C1 segment of cervical spinal cord (tissue), 14 donors: ENCODE measurements at places on chromosomes 6 and 20.
A peak's percentile ranks its signal among the peaks of the same experiment; 100 is the strongest.

GRCh38 chr6:157669323-157669722, 153.7 kb upstream of the SNX9 start:
- no peak for DNase-seq

DNA sequence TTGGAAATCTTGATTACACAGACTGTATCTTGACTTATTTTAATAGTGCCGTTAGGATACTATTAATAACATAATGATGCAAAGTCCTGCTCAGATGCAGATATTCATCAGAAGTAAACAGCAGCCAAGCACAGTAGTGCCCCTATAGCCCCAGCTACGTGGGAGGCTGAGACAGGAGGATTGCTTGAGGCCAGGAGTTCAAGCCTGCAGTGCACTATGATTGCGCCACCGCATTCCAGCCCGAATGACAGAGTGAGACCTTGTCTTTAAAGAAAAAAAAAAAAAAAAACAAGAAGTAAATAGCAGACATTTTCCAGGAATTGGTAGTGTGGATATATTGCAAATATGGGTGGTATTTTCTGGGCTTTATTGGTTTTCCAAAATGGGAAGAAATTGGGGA, 61.8 kb downstream of the TULP4 start:
- no peak for DNase-seq

DNA sequence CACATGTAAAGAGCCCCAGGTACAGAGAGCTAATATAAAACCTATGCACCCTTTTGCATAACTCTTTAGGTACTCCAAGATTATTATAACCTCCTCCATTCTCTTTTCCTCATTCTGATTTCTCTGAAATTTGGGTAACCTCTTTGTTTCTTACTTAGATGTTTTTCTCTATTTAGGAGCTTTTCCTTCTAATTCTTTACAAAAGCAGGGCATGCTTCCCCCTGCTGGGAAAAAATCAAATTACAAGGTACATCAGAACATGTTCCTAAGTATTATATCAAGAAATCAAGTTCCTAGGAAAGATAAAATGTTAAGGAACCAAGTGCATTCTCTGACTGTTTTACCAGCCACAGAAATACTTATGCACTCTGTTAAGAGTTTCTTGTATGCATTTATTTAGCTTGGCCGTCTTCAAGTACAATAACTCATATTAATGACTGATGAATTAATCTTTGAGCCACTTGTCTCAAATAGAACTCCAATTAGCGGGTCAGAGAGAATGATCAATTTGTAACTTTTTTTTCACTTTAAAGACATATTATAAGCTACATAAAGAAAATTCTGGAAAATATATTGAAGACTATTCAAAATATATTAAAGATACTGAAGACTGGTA, 2.1 kb downstream of the KHDRBS2 start:
- no peak for DNase-seq

DNA sequence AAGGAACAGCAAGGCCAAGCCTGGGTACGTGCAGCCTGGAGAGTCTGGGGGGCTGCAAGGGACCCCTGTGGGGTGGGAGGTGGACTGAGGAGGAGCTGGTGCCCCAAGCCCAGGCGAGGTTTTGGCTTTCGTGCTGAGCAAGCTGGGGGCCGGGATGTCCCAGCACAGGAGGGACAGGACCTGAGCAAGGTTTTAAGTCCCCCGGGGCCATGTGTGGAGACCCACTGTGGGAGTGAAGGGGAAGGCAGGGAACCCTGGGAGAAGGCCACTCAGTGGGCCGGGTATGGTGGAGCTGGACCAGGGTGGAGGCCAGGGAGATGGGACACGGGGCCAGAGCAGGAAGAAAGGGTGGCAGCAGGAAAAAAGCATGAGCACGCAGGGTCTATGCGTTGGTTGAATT, 419.2 kb upstream of the SULF2 start:
- no peak for DNase-seq

- DNase-seq: no peak
Measured at GRCh38 chr6:157981395-157982101, at the start of gene SYNJ2. TSS of gene SYNJ2 (plus strand) at chr6:157981863. CDS start at chr6:157981962, 99 bp downstream.

DNA sequence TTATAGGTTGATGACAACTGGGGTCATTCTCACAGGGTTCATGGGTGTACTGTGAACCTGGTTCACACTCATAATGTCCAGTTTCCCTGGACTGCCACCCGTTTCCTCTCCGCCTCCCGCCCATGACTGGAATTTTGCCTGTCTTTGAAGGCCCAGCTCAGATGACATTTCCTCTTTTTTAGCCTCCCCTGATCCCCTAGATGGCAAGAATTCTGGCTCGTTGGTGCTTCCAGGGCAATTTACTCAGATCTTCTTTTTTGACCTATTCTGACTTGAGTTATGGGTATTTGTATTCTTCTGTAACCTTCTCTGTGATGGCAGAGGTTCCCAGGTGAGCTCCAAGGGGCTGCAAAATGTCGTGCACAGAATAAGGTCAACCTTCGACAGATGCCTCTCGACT, 5.7 kb upstream of the CITED2 start:
- DNase-seq: no peak

DNA sequence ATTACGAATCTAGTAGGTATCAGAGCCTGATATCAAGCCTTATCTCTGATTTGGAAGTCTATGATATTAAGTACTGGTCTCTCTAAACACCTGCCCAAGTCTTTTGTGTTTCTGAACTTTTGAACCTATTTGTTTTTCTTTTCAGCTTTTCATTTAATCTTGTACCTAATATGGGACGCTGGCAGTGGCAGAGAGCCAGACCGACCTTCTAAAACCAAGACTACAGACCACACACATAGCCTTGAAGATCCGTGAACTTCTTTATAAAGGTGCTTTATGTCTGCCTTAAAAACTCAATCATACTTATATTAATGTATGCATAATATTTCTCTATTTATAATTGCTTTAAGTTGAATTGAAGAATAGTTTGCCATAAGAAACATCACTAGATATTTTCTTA, 12.6 kb upstream of the PTCHD4 start:
- no peak for DNase-seq

DNA sequence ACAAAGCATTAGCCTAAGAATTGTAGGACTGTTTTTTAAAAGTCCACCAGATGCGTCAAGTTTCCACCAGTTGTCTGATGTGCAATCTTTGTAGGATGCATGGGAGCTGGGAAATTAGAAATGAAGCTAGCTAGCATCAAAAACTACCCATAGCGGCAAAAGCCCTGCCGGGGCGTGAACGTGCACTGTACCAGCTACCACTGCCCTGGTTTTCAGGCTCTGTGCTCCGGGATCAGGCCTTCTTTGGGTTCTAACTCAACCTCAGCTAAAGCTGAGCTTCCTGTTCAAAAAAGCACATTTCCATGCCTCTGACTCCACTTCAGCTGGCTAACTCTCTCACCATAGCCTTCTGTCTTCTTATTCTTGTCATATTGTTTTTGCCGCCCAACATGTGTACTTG, 26.9 kb upstream of the FUCA2 start:
- DNase-seq: no peak

DNA sequence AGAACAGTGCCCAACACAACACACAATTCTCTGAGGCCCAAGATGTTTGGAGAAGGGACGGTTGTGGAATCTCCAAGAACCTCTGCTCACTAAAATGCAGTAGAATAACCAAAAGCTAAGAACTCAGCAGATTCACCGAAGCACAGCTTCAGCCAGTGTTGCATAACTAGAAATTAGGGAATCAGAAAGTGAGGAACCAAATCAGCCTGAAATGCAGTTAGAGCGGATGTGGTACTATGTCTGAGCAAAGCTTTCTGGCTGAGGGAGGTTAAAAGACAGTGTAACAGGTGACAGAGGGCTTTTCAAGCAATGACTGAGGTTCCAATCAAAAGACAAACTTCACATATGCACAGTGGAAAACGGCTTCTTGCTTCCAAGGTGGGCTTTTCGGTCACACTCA, 197.9 kb upstream of the KCNK16 start:
- DNase-seq: no peak

DNA sequence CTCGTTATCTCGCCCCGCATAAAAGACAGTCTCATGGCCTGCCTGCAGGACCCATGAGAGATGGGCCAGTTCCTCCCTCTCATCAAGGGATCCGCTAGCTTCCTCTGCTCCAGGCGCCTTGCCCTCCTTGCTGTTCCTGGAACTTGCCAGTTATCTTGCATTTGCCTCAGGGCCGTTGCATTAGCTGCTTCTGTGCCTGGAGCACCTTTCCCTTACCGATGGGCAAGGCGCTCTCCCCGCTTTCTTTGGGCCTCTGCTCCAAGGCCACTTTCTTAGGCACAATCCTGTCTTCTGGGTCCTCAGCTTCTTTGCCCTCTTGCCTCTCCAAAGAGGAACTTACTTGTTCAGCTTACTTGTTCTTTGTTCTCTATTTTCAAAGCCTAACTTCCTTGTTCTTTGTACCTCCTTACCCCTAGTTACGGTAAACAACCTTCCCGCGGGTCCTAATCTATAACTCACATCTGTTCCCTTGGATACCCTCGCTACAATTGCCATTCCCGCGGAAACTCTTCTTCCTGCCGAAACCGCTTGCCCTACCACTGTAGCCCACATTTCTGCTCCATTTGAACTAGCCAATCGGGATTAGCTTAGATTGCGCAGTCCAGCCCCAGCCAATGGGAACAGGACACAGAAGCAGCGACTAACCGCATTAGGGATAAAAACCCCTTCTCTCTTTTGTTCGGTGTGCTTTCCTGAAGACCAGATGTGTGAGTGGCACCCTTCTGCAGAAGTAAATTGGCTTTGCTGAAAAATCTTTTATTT, 887 bp upstream of the NSFL1C start:
- DNase-seq: no peak

- no peak for DNase-seq
Measured at GRCh38 chr6:106732376-106732940, 103.1 kb downstream of the QRSL1 start.

DNA sequence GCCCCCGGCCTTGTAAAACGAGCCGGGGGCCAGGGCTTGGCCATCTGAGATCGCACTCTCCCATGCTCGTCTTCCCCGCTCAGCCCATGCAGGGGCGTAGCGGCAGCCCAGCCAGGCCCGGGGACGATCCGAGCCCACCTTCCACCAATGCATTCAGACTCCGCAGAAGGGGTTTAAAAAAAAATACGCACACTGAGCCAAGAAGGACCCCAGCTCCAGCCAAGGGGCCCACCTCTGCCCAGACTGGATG, 320 bp downstream of the GSTA4 start:
- DNase-seq: peak; percentile 69

DNA sequence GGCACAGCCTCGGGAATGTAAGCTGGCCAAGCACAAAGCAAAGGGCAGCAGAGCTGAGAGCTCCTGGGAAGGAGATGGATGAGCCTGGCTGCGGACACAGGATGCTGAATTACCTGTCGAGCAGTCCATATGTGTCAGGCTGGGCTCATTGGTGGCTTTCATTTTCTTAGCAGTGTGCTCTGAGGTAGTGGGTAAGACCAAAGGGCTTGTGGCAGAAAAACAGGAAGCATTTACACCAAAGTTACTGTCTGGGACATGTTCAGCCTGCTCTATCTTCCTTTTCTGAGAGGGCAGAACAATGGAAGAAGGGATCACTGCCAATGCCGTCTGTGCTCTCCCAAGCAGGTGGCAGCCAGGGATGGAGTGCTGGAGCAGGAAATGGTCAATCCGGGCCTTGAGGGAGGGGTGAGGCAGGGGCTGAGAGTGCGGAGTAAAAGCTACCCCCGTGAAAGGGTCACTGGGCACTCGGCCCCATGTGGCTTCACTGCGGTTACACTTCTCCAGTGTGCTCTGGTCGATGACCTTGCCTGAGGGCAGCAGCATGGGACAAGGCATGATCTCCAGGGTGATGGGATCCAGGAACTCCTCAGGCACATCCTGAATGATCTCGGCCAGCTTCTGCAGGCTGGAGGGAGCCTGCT, 36.9 kb upstream of the AVP start:
- DNase-seq: no peak

DNA sequence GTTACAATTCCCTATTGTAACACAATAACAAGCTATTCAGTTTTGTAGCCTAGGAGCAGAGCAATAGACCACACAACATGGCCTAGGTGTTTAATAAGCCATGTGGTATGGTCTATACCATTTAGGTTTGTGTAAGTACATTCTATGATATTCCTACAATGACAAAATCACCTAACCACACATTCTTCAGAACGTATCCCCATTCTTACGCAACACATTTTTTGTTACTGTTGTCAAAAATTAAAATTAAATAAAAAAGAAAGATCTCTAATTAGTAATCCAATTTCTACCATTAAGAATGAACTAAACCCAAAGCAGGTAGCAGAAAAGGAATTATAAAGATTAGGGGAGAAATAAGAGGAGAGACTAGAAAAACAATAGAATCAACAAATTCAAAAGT, 44.0 kb downstream of the RANBP9 start:
- no peak for DNase-seq

DNA sequence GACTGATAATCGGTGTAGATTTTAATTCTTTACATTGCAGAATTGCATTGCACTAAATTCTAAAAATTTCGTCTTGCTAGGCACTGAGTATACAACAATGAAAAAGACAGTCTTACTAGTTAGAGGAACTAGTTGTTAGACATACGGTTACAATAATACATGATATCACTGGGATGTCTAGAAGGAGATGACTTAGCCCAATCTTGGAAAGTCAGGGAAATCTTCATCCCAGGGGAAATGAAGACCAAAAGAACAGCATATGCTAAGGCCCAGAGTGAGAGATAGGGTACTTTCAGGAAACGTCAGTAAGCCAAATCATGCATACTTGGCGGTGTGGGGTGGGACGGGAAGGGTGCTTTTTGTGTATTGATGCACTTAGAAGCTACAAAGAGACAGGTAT, 901 bp downstream of the CEP57L1 start:
- DNase-seq: no peak
